Fibroblast of skin of right biceps (primary cell): ENCODE measurements at places on chromosomes 11 and 22.

- no peak for DNase-seq
Measured at GRCh38 chr11:64674774-64675173, 48.2 kb downstream of the NRXN2 start.

DNA sequence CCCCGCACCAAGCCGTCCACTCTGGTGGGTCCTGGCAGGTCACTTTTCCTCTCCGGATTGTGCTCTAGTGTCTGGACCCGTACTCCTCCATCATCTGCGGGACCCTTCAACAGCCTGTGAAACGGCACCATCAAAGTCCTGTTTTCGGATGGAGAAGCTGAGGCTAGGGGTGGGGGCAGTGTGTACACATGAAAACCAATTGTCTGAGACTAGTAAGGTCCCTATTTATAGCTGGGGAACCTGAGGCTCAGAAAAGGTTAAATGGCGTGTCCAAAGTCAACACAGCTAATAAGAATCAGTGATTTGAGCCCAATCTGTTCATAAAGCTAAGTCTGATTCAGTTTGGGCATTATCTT is 668 bp upstream of the LRRC32 start:
- DNase-seq, result no peak

DNA sequence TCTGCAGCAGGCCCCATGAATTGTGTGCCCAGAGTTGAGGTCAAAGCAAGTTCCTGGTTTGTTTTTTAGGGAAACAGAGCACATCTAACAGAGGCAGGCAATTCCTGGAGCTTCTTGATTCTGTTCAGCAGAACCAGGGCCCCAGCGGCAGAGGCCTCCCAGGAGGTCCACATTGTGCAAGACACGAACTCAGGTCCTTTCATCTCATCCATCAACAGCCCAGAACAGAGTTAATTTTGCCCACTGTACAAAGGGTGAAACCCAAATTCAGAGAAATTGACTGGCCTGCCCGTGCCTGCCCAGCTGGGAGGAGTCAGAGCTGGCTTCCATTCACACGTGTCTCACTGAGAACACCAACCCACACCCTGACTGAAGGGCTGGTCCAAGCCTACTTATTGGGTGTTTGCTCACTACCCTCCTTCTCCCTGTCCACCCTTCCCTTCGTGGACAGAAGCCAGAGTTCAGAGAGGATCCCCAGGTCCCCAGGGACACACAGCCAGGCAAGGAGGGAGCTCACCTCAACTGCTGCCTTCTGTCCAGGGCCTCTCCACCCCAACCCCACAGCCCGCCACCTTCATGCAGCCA is 607.1 kb downstream of the TBC1D22A start:
- DNase-seq, result no peak

- no peak for DNase-seq
Measured at GRCh38 chr11:12269446-12270214, 107.7 kb upstream of the PARVA start.

DNA sequence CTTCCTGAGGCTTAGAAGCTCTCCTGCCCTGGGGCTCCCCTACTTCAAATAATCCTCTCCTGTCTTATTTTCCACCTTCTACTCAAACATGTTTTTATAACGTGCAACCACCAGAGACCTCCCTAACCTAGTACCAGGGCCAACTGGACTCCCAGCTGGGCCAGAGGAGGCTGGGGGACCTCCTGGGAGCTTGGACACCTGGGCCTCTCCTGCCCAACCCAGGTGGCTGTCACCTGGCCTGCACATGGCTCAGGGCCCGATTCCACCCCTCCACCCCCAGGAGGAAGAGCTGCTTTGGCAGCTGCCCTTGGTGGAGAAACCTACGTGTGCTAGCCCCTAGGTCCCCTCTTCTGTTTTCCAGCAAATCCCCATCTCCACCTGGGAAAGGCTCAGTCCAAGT is 105.2 kb downstream of the ABTB2 start:
- DNase-seq, result no peak

GRCh38 chr11:71451596-71452198 is 1.3 kb upstream of the NADSYN1 start:
- DNase-seq, result no peak

- no peak for DNase-seq
Measured at GRCh38 chr11:121241343-121242211, 51.0 kb upstream of the SC5D start.

GRCh38 chr11:131800452-131800851 is 430.0 kb downstream of the NTM start:
- DNase-seq, result no peak

GRCh38 chr11:128451652-128452470 is 135.5 kb downstream of the ETS1 start:
- no peak for DNase-seq

DNA sequence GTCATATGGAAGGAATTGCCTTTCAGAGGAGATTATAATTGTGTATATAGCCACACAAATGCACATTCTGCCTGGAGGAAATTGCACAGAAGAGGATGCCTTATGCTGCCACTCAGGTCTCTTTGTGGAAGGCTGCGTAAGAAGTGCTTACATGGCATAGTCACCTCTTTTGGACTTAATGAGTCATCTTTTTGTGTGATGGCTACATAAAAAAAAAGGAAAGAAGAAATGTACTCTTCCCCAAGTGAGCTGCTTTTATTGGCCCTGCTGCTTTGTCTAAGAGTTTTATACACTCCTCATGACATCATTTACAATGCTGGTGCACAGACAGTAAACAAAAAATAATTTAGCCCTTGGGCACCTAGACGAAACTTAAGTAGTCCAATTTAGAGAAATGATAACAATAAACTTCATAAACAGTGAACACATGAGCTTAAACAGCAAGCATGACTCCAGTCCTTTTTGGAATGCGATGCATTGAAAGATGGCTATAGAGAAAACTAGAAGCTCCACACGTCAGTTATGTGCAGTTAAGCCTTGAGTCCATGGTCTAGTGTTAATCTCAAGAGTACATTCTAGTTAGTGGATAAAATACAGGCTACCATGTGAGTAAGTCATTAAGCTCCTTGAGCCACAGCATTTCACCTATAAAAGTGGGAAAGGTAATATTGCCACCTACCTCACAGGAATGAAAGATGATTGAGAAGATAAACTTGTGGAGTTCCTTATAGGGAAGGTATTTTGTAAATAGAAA is 12.0 kb downstream of the CSTPP1 start:
- peak; percentile 81 for DNase-seq

GRCh38 chr11:33557201-33557600 is 143.4 kb downstream of the C11orf91 start:
- DNase-seq, result peak; percentile 94
